ENCODE measurements at places on chromosomes 7 and 10. TPM values are rescaled to one million over a fixed set of nuclear protein-coding genes. Genes with fewer than 3 reads are reported as not detected.
A peak's percentile ranks its signal among the peaks of the same experiment; 100 is the strongest.

Gene BMPER
- 2.8 TPM for total RNA-seq

GRCh38 chr7:41735206-41735605 lies 32.3 kb upstream of the INHBA start:
- H3K4me1 ChIP-seq: no peaks in the 10 kb centered on the region
- no peak overlapping the region for H3K27ac ChIP-seq
- no peaks in the 10 kb centered on the region for H3K27me3 ChIP-seq
- H3K36me3 ChIP-seq: no peaks in the 10 kb centered on the region
- H3K4me3 ChIP-seq: no peak overlapping the region

- DNase-seq: no peak
- H3K36me3 ChIP-seq: no peaks in the 10 kb centered on the region
- H3K4me1 ChIP-seq: no peaks in the 10 kb centered on the region
- H3K27me3 ChIP-seq: no peaks in the 10 kb centered on the region
- H3K4me3 ChIP-seq: no peak overlapping the region
- H3K27ac ChIP-seq: no peak overlapping the region
Measured at GRCh38 chr7:41967156-41967555, 264.3 kb upstream of the INHBA start.

DNA sequence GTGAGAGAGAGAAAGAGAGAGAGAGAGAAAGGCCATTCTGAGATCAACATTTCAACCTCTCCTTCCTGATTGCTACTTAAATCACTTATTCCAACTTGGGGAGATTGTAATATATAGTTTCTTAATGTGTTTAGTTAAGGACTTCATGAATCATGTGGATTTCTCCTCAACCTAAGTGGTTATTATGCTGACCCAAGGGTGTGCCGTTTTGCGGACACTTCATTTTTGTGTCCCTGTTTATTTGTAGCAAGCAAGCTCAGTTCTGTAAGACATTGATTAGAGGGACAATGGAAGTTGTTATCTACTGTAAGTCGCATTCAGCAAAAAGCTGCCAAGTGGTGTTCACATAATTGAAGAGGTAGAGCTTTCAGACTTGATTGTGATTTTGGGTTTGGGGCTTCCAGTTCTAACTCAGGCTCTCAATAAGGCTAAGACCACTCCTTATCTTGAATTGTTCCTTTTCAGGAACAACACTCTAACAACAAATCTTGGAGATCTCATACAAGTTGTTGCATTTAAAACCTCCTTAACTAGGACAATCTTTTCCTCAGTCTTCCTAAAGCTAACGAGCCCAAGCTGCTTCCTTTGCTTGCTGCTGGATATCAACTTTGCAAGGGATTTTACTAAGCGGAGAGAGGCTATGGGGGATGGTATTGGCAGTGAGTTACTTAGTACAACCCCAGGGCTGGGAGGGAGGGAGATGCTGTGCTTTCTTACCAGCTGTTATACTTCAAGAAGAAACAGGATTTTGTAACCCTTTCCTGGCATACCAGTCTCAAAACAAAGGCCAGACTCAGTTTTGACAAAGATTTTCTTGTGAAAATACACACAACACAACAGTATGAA lies 19.8 kb upstream of the COL1A2 start:
- H3K4me1 ChIP-seq: peaks cover 34% of the 10 kb centered on the region
- H3K27ac ChIP-seq: peak overlapping the region; percentile 84
- peak overlapping the region; percentile 9 for H3K4me3 ChIP-seq
- no peaks in the 10 kb centered on the region for H3K27me3 ChIP-seq
- peak; percentile 84 for DNase-seq

Gene ING3
- 22.7 TPM for total RNA-seq

Gene SGCE
- total RNA-seq: 142 TPM

GRCh38 chr7:91347290-91347689 lies 83.1 kb downstream of the FZD1 start:
- no peaks in the 10 kb centered on the region for H3K27me3 ChIP-seq
- H3K36me3 ChIP-seq: no peaks in the 10 kb centered on the region
- no peak overlapping the region for H3K4me3 ChIP-seq

GRCh38 chr10:101770331-101771215 lies 5.3 kb downstream of the FGF8 start:
- peaks cover 10% of the 10 kb centered on the region for H3K4me1 ChIP-seq
- no peak for DNase-seq
- H3K36me3 ChIP-seq: no peaks in the 10 kb centered on the region
- H3K27ac ChIP-seq: no peak overlapping the region

GRCh38 chr10:103062854-103063590 lies 130.1 kb downstream of the NT5C2 start:
- H3K4me3 ChIP-seq: no peak overlapping the region
- DNase-seq: peak; percentile 54
- no peak overlapping the region for H3K27ac ChIP-seq
- H3K36me3 ChIP-seq: no peaks in the 10 kb centered on the region

DNA sequence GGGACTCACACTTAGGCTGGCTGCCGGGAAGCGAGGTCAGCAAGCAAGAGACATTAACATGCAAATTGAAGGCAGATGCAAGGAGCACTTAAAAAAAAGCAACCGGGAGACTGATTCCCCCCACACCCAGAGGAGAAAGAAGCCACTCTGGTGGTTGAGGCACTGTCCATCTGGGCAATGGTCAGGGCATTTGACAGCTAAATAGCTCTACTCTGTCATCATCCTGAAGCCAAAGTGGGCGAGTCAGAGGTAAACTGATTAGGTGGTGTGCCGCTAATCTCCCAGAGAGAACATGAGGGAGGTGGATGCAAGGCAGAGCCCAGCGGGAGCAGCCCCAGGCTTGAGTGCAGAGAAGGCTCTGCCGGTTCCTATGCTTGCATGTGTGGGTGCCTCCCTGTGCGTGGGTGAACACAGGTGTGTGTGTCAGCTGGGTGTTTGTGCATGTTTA lies 100.6 kb downstream of the PLXNA4 start:
- H3K4me1 ChIP-seq: peaks cover 4% of the 10 kb centered on the region
- H3K27ac ChIP-seq: no peak overlapping the region
- H3K27me3 ChIP-seq: no peaks in the 10 kb centered on the region
- H3K36me3 ChIP-seq: no peaks in the 10 kb centered on the region
- no peak overlapping the region for H3K4me3 ChIP-seq
- DNase-seq: no peak
